ENCODE measurements at places on chromosomes 2 and 18.

DNA sequence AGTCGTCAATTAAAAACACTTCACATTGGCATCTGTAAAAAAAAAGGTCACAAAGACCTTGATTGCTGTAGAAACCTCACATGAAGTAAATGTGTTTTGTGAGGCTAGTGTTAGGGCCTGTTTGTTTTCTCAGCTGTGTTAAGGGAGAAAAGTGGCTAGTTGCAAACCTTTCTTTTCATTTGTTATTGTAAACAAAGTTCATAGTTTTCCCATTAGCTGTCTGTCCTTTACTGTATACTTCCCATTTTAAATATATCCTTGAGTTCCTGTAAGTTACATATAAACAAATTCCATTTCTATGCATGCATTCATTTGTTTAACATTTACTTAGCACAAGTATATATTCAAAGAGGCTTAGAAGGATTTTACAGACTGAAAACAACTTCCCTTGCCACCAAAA, 1250.2 kb downstream of the LRP1B start:
- no peak for DNase-seq

DNA sequence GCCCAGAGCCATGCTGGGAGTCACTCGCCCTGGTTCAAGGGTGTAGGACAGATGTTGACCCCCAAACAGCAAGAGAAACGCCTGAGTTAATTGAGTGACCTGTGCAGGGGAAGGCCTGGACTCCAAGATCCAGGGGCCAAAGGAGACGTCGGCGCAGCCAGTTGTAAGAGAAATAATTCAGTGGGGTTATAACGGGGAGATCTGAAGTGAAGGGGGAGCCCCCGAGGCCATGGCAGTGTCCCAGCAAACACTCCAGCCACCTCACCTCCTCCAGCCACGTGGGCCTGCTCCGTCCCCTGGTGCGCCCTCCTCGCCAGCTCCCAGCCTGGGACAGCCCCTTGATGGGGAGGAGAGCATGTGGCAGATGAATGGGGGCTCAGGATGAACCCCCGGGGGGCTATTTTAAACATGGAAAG, 130.7 kb upstream of the GPC1 start:
- DNase-seq, result no peak

- no peak for DNase-seq
Observed at GRCh38 chr2:28128281-28128950, 237.9 kb downstream of the BABAM2 start.

GRCh38 chr18:74540652-74541421, 6.5 kb downstream of the CNDP1 start:
- DNase-seq, result no peak

GRCh38 chr2:97716695-97717612, 3.6 kb downstream of the ZAP70 start:
- DNase-seq, result no peak

- no peak for DNase-seq
Observed at GRCh38 chr2:5719629-5720334, 27.6 kb downstream of the SOX11 start.

DNA sequence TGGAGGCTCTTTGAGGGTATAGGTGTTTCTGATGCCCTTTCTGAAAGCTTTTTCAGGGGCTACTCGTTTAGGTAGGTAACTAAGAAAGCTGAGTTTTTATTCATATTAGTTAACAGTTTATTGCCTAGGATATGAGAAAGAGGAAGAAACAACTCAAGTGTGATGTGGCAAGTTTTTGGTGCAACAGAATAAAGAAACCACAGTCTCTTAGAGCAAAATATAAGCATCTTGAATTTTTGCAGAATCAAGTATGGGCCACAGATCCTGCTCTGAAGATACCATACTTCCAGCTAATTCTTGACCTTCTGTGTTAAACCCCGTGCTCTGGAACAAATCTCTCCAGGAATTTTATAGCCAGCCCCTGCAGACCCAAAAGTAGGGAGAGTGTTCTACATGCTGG, 147.7 kb upstream of the SLC1A4 start:
- no peak for DNase-seq

DNA sequence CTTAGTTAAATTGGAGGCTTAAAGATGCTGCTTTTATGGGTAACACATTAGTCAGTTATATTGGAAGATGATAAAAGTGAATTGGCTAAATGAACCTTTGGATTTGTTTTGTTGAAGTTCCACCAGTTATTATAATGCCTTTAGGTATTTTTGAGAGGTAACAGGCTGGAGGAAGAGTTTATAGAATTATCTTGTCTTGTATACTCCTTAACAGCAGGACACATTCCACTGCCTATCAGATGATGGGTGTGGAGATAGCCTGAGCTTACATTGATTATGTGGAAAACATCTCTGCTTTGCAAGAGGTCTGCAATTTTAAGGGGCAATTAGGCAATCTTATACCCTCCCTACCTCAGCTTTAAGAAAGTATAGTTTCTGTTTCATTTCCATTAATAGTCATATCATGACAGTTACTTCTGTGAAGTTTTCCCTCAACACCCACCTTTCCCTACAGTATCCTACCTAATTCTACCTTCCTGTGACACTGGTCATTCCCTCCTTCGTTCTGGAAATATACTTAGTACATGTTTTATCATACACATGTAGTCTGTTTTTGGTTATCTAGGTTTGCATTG, 403.7 kb upstream of the SPRED2 start:
- no peak for DNase-seq

GRCh38 chr2:240964704-240965295, 33.6 kb upstream of the SNED1 start:
- no peak for DNase-seq

DNA sequence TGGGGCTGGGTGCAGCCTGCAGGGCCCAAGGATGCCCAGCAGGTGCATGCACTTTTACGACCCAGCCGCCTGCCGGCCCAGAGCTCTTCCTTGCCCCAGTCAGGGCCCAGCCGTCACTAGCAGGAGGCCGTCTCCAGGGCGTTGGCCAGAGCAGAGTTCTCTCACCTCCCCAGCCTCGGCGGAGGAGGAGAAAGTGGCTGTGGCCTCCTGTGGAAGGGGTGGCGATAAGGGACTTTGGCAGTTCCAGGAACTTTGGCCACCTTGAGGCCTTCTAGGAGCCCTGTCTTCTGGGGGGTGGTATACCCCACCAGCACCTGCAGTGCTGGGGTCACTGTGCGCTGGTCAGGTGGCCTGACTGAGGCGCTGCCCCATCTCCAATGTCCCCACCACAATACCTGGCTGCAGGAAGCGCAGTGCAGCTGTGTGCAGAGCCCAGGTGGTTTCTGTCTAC, 22.0 kb downstream of the NPPC start:
- no peak for DNase-seq

- DNase-seq, result no peak
Observed at GRCh38 chr2:1231466-1232063, 181.7 kb upstream of the TPO start.

- DNase-seq, result no peak
Observed at GRCh38 chr2:14543284-14543683, 89.2 kb upstream of the LRATD1 start.

DNA sequence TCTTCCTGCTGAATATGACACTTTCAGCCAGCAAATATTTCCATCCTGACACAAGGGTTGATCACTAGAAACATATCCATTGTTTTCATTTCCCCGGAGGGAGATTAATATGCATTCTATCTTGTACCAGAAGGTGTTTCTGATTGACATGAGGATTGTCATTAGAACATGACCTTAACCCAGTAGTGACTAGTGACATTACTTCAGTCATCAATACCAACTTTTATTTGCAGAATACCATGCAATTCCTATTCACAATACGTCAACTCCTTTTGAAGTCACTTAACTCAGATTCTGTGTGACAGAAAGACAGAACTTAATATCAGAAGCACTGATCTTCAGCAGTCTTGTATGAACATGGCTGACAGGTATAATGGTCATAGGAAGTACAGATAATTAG, 1108.9 kb upstream of the CRIM1 start:
- no peak for DNase-seq

- no peak for DNase-seq
Observed at GRCh38 chr18:26711756-26712155, 153.8 kb downstream of the AQP4 start.

- no peak for DNase-seq
Observed at GRCh38 chr2:235733761-235734160, 239.9 kb downstream of the AGAP1 start.

GRCh38 chr2:1767939-1768691, 23.8 kb upstream of the PXDN start:
- no peak for DNase-seq

DNA sequence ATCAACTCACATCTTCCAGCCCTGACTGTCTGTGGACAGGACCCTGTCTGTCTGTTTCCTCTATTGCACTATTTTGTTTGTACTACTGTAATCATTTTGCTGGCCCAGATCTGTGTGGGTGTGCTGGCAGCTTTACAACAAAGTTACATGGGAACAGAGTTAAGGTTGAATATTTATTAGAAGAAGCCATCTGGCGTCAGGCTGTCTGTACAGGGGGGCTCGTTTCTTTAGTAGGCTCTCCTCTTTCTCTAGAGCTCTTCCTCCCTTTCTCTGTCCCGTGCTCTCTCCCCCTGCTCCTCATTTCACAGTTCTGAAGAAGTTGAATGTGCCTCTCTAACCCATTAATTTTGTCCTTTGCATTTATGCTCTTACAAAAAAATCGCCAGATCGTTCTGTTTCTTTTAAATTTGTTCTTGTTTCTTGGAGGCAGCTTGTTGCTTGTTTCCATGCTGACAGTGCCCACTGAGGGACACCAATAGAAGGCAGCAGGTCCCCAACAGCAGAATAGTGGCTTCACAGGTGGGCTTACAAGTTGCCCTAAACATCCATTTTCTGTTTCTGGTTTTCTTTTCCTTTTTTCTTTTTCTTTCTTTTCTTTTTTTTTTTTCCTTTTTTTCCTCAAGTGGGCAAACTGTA, 315.2 kb upstream of the ZEB2 start:
- no peak for DNase-seq

DNA sequence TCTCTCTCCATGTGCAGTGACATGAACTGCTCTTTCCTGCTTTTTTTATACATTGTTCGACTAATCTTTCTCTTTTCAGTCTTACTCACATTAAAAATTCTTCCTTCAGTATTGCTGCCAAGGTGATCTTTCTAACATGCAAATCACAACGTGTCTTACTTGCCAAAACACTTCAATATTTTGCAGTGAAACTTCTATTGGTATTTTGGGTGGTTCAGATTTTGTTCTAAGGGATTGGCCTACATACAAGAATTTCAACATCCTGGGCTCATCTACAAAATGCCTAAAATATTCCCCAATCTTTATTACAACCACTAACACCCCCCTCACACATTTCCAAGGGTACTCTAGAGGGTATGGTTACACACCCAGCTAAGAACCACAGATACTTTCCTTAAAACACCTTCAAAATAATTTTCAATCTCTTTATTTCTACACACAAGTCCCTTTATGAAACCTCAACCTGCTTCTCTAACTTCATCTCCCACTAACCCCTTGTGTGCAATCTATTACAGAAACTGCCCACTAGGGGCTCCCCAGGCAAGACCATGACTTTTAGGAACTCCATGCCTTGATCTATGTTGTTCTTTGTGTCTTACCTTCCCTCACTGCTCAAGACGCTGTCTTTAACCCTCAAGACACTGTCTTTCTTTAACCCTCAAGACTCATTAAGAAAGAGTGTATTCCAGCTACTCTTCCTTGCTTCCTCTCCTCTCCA, 50.9 kb downstream of the COL3A1 start:
- no peak for DNase-seq

DNA sequence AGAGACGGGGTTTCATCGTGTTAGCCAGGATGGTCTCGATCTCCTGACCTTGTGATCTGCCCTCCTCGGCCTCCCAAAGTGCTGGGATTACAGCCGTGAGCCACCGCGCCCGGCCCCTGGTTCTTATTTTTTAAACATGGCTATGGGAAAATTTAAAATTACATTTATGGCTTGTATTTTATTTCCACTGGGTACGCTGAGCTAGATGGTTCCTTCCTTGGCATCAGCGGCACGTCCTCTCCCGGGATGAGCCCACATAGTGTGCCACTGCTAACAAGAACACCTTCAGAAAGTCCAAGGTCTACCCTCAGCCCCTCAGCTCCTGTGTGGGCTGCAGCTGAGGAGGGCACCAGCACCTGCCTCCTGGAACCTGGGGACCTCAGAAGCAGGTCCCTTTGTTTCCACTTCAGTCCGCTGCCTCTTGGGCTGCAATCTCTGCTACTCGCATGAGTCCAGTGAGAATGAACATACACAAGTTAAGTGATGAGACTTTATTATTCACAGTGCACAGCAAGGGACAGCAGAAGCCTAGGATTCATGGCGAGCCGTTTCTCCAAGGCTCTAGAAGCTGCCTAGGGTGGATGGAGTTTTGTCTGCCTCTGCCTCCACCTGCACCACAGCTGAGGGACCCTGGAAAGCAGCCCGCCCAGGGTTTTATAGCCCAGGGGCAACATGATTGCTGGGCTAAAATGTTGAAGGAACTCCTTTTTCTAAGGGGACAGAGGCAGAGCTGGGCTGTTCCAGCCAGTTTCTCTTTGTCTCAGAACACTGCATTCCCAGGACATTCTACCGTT, 107.5 kb upstream of the TEX51 start:
- DNase-seq, result no peak

- no peak for DNase-seq
Observed at GRCh38 chr2:181789827-181790448, 101.6 kb upstream of the ITPRID2 start.

- no peak for DNase-seq
Observed at GRCh38 chr2:45849491-45850283, 198.2 kb downstream of the PRKCE start.

DNA sequence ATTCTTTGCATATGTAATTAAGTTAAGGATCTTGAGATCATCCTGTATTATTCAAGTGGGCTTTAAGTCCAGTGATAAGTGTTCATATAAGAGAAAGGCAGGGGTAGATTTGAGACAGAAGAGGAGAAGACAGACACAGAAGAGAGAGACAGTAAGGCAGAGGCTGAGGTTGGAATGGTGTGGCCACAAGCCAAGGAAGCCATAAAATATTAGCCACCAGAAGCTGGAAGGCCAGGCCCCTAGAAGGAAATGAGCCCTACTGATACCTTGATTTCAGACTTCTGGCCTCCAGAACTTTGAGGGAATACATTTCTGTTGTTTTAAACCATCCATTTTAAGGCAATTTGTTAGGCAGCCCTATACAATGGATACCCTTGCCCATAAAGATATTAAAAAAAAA, 66.9 kb upstream of the DLX2 start:
- no peak for DNase-seq

- DNase-seq, result no peak
Observed at GRCh38 chr2:18490901-18491300, 69.6 kb downstream of the RDH14 start.

DNA sequence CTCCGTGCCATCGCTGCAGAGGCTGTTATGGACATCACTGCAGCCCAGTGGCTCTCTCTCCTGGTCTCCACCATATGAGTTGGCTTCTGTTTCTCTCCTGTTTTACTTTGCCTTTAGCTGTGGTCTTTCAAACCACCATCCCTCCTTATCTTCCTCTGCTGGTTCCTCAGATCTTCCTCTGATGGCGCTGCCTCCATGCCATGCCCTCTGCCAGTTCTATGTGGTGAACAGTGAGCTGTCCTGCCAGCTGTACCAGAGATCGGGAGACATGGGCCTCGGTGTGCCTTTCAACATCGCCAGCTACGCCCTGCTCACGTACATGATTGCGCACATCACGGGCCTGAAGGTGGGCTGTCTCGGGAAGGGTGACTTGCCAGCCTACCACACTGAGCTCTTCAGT, 13.1 kb downstream of the TYMS start:
- no peak for DNase-seq

All from stimulated activated CD8-positive, alpha-beta memory T cell treated with anti-CD3 and anti-CD28 coated beads, Interleukin-7, amount 100 ng/mL, for 24 hours (primary cell).